Renal pelvis (tissue), 12 donors: ENCODE measurements at places on chromosomes 6 and 20.

GRCh38 chr6:20565342-20565741 is 31.1 kb downstream of the CDKAL1 start:
- no peak for DNase-seq

GRCh38 chr6:68994521-68994920 is 359.4 kb downstream of the ADGRB3 start:
- DNase-seq, result peak; percentile 10

DNA sequence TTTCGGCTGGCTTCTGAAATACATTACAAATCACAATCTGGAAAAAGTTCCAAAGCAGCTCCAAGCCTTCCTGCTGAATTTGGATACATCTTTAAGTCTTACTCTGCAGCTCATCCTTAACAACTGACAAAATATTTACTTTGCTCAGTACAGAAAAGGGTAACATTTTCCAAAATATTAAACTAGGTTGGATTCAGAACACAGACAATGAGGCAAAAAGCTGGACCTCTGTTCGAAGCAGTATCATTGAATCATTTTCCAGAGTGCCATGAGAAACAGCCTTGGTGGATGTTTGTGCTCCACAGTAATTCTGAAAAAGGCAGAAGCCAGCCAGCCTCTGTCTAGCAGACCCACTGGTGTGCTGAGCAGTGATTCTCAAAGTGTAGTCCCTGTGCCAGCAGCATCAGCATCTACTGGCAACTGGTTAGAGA is 162.1 kb downstream of the AIG1 start:
- no peak for DNase-seq

- DNase-seq, result no peak
Measured at GRCh38 chr20:61056627-61057442, 195.2 kb upstream of the CDH4 start.

- DNase-seq, result peak; percentile 20
Measured at GRCh38 chr20:45592574-45593189, 13.6 kb upstream of the WFDC8 start.

GRCh38 chr20:32344835-32345506 is 13.2 kb upstream of the ASXL1 start:
- no peak for DNase-seq

DNA sequence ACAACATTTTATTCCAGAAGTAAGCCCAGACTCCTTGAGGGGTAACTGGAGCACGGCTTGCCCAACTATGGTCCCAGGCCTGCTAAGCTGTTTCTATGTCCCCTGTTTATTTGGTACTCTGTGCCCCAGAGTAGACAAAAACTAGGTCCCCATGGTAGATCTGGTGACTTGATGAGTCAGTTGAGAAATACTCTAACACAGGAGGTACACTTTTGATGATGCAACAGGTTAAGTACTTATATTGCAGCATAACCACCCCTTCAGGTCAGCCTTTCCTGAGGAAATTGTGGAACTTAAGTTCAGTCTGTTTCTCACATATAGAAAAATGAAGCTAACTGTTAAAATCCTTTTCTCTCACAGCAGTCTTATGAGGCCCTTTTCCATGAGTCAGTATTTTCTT is 19.6 kb downstream of the TTPAL start:
- DNase-seq, result no peak

- no peak for DNase-seq
Measured at GRCh38 chr6:127205036-127205435, 61.6 kb upstream of the RNF146 start.

DNA sequence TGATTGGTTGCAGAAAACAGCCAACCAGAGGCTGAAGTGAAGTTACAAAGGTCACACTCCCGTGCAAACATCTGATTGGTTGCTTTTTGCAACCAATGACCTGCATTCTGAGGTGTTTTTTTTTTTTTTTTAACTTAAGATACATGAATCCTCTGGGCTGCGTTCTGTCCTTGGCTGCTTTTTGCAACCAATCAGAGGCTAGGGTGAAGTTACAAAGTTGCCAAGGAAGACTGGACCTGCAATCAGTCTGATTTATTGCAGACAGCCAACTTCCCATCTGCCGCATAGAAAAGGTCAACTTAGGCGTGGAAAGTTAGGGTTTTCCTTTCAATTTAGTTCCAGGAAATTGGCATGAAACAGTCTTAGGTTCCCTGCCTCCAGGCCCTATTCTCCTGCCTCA is 292.9 kb downstream of the PLCB1 start:
- DNase-seq, result no peak

GRCh38 chr6:160634706-160635105 is 29.4 kb downstream of the LPA start:
- DNase-seq, result no peak

DNA sequence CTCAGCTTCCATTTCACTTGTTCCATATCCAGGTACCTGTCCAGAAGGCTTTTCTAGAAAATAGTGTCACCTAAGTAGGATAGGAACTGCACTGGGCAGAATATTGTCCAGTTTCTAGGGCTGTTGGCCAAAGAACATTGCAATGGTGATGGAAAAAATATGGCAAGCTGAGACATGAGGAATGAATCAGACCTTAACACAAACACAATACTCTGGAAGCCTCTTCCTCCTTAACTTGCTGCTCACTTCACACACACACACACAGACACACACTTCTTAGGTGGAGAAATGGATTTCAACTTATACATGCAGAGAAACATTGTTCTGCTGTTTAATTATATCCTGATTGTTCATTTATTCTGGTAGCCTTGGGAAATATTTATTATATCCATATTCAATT is 203.0 kb upstream of the RGS17 start:
- DNase-seq, result no peak

DNA sequence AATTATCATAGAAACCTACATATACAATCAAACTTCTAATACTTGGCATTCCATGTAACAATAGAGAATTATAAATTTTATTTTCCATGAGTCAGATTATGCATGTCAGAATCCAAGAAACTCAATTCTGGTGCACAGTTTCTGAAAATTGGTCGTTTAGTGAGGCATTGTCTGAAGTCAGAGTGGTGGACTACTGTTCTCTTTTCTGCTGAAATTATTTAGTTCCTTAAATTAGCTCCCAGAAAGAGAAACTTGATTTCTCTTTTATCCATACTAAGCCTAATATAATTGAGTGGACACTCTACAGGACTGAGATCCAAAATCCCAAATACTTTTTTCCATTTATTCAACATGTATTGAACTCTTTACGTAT is 265.5 kb downstream of the ALDH8A1 start:
- DNase-seq, result no peak

DNA sequence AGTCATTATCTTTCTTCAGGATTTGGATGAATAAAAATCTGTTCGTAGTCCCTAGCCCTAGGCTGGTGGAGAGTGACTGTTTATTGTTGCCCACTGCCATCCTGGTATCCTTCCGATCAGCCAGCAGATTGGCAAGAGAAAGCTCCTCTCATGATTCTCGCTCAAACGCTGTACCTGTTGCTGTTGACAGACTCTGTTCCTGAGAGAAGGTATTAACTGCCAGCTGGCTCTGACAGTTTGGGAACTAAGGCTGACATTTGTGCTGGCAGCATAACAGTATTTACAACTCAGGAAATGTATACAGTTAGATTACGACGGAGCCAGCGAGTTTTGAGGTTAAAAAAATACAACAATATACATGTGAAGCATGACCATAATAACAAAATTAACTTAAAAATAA is 674.5 kb downstream of the PRKN start:
- DNase-seq, result no peak

GRCh38 chr6:118984342-118984741 is 49.4 kb upstream of the MCM9 start:
- DNase-seq, result no peak

- DNase-seq, result no peak
Measured at GRCh38 chr20:35329435-35330139, 37.4 kb upstream of the FAM83C start.

DNA sequence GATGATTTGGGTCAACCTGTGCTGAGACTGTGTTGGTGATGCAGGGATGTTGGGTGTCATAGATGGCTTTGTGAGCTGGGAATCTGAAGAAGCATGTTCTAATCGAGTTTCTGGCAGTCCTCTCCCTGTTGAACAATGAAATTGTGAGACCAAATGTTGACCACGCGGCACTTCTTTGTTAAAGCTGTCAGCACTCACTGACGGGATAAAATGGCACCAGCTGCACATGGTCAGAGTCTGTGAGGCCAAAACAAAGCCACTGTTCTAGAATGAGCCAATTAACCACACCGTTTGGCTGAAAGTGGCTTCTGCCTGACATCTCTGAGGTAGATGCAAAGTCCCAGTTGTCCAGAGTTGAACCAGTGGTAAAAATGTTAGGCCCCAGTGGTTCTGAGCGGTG is 562.2 kb downstream of the KIF16B start:
- DNase-seq, result no peak

GRCh38 chr20:52342913-52343312 is 151.3 kb upstream of the ZFP64 start:
- DNase-seq, result no peak

- no peak for DNase-seq
Measured at GRCh38 chr6:5122504-5123112, 37.5 kb downstream of the PPP1R3G start.

DNA sequence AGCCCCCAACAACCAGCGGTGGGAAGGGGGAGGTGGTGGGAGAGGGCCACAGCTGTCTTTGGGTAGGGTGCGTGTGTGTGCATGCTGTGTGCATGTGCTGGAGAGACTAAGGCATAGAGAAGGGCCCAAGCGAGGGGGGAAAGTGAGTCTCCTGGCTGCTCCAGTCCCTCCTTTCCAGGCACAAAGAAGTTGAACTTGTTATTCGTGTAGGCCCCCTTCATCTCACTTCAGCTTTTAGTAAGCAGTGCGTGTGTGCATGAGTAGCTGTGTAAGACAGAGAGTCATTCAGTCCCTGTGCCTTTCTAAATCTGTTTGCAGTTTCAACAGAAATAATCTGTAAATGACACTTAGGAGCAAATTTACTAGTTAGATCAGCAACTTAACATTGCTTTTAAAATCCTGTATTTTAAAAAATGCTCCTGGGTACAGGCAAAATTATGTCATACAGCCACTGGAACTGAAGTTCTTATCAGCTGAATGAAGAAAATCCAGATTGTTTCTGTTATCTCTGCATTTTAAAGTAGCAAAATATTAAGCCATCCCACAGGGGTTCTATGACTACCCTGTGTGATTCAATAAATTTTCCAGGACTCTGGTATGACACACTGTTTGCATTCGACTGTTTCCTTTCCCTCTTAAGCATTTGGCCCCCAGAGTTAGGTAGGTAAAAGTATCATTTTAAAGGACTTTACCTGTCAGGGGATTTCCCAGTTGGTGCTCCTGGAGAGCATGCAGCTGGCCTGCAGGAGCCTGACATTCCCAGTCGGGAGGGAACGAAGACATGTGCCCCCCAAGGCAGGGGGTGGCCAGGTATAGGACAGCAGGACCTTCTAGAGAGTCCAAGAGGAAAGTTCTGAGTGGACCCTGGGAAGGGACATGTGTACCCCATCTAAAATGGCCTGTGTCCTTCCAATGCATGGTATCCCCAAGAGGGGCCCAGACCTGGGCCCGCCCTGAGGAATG is 39.0 kb downstream of the MTRES1 start:
- no peak for DNase-seq

GRCh38 chr6:105968603-105969333 is 117.4 kb upstream of the PRDM1 start:
- no peak for DNase-seq
